ENCODE measurements at places on chromosomes 5 and 9. TPM values are rescaled to one million over a fixed set of nuclear protein-coding genes. Genes with fewer than 3 reads are reported as not detected.
A peak's percentile ranks its signal among the peaks of the same experiment; 100 is the strongest.

DNA sequence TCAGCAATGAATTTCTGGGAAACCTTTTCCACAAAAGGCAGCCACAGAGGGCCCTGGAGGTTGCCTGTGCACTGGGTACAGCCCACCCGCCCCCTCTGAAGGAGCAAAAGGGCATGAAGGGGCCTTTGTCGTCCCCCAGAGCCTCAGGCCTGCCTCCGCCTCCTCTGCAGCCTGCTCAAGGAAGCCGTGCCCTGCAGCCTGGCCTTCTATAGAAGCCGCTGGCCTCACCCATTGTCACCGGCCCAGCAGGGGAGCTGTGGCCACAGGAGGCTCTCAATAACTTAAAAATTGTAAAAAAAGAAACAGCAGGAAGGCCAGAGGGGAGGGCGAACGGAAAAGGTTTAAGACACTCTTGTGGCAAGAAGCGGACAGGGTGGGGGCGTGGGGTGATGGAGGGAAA lies 213.3 kb downstream of the IRX2 start:
- no peak for DNase-seq

TRIM36 gene
- polyA plus RNA-seq: 2.8 TPM

- DNase-seq: peak; percentile 17
These were observed 339.0 kb downstream of the NSG2 start for GRCh38 chr5:174384509-174384947.

GRCh38 chr5:73007051-73007450 lies 51.2 kb downstream of the FCHO2 start:
- DNase-seq: no peak

All from muscle of arm (tissue), 14 donors.